ENCODE measurements at places on chromosomes 3 and 15.

- peak; percentile 68 for DNase-seq
Measured at GRCh38 chr3:153026026-153026425, 136.0 kb upstream of the RAP2B start.

DNA sequence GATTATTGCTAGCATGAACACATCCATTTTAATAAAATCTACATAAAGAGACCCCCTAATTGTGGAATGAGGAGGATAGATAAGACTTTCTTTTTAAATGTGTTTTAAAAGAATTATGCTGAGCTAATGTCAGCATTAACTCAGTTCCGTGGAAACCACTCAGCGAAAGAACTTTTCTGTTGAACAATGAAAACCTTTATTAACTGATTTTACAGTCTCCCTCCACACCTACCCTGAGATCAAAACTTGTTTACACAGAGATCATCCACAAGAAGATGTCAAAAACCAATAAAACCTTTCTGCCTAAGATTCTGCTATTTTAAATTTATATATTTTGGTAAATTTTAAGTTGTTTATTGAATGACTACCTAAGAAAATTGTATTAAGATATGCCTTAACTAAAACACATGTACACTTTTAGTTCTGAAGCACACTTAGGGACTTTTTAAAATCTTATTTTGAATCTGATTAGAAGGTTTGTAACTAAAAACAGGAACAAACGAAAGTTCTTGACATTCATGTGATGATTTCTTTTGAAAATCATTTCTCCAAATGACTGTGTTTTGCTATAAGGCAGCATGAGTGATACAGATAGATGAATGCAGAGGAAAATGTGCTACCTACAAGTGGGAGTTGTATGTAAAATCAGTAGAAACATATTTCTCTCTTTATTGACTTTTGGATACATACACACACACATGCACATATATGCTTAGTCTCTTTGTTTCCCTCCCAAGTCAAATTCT, 369.0 kb downstream of the UNC13C start:
- DNase-seq = no peak

GRCh38 chr3:6088433-6088832, 772.5 kb upstream of the GRM7 start:
- DNase-seq = no peak

- no peak for DNase-seq
Measured at GRCh38 chr3:46913644-46914043, 36.1 kb downstream of the PTH1R start.

GRCh38 chr3:127079211-127079610, 96.3 kb downstream of the PLXNA1 start:
- DNase-seq = no peak

GRCh38 chr15:39585871-39586301, 5.0 kb downstream of the THBS1 start:
- DNase-seq = no peak

- DNase-seq = no peak
Measured at GRCh38 chr15:62825191-62825590, 217.4 kb upstream of the TPM1 start.

DNA sequence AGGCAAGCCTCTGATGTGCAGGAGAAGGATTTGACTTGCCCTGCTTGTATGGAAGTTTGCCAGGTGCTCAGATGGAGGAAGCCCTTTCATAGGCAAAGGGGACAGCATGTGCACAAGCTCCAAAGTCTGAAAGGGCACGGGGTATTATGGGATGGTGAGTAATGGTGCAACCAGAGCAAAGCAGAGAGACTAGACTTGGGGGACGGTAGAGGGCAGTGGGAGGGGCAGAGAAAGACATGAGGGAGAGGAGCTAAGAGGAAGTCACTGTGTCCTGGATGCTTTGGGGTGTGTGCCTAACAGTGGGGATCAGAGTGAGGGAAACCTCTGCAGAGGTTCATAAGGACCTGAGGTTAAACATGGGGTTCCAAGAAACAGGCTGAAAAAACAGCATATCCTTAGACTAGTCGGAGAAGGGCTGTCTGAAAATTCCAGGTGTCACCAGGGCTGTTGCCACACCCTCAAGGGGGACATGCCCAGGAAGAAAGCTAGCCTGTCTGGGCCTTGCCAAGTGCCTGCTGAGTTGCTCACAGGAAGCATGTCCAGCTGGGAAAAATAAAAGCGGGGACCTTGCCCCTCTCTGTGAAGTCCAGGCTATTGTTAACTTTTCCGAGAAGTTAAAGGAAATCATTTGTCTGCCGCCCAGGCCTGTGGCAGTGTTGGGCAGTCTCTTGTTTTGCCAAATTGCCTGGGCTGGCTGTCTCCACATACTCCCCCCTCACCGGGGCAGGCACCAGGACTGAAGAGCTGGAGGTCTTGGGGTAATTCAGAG, 47.1 kb downstream of the HRH1 start:
- no peak for DNase-seq

Data from SK-MEL-5 (cell line).